ENCODE measurements at places on chromosomes 1 and 21.

- no peak for DNase-seq
Measured at GRCh38 chr1:10444795-10445397, 4.9 kb upstream of the CORT start.

- DNase-seq, result no peak
Measured at GRCh38 chr1:192550922-192551534, 24.5 kb upstream of the RGS1 start.

- no peak for DNase-seq
Measured at GRCh38 chr1:29368936-29369932, 132.9 kb downstream of the PTPRU start.

GRCh38 chr1:151134396-151134795 lies 12.0 kb downstream of the SEMA6C start:
- no peak for DNase-seq

- DNase-seq, result no peak
Measured at GRCh38 chr1:9746651-9747050, 77.1 kb downstream of the CLSTN1 start.

DNA sequence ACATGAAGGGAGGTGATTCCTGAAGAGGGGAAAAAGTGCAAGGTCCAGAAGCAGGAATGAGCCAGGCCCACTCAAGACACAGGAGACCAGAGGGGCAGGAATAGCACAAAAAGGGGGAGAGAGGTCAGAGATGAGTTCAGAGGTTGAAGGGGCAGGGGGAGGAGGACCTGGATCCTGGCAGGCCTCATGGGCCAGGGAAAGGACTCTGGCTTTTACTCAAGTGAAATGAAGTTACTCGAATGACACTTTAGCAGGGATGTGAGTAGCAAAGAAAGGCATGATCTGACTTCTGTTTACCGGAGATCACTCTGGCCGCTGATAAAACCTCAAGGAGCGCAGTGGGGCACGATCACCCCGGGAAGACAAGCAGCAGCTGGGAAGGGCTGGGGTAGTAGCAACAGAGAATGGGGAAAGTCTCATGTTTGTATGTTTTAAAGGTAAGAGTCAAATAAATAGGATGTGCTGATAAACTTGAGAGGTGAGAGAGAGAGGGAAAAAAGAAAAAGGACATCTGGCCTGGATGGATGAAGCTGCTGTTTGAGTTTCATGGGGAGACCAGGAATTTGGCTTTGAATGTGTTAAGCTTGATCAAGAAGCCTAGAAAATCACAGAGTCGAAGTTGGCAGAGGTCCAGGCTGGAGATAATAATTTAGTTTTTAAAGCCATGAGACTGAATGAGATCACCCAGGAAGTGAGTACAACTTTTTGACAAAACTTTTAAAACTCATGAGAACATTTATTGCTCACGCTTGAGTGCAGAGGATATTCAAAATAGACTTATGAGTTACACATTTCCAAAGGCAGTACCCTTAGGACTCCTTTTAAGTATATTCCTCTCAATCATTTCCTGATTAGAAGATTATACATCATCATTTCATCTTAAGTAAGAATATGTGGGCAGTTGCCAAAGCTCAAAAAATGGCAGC lies 156.0 kb downstream of the RERE start:
- DNase-seq, result peak; percentile 58

DNA sequence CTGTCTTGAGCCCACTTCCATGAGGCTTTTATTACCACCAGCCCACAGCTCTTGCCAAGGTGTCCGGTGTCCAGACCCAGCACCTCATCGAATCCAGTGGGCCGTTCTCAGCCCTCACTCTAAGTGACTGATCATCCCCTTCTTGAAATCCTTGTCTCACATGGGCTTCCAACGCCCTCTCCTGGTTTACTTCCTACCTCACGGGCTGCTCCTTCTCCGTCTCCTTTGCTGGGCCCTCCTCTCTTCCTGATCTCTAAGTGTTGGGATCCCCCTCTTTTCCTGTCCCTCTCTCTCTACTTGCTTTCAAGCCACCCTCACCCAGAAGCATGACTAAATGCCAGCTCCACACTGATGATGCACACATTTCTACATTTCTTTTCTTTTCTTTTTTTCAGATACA lies 9.0 kb upstream of the RHBG start:
- no peak for DNase-seq

DNA sequence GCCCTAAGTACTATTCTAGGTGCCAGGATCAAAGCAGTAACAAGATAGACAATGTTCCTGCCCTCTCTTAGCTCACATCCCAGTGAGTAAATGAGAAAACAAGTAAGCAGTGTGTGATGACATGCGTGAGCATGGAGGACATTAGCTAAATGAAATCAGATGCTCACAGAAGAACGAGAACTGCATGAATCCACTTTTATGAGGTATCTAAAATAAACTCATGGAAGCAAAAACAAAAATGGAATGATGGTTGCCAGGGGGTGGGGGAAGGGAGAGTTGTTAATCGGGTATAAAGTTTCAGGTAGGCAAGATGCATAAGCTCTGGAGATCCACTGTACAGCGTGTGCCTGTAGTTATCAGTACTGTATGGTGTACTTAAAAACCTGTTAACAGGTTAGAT lies 195.1 kb downstream of the HHAT start:
- no peak for DNase-seq

DNA sequence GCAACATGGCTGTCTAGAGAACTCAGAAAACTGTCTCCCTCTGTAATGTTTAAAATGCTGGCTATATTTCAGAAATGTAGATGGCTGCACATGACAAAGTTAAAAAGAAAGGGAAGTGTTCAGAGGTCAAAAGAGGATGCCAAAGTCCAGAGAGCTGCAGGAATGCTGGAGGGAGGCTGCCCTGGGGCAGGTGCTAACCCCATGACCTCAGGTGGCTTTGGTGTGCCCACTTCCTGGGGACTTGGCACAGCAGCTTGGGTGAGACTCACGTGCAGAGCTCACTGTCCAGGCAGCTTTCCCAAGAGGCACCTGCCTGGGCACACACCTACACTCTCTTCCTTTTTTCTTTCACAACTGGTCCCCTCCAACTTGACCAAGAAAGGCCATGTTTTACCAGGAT lies 256.4 kb downstream of the KCNJ6 start:
- no peak for DNase-seq

- DNase-seq, result no peak
Measured at GRCh38 chr1:200610846-200611245, 9.7 kb downstream of the KIF14 start.

- no peak for DNase-seq
Measured at GRCh38 chr1:206930210-206930798, 8.6 kb upstream of the FCMR start.

GRCh38 chr1:154819628-154820590 lies 50.2 kb downstream of the KCNN3 start:
- DNase-seq, result no peak

- no peak for DNase-seq
Measured at GRCh38 chr1:228502522-228502921, 15.3 kb downstream of the RNF187 start.

DNA sequence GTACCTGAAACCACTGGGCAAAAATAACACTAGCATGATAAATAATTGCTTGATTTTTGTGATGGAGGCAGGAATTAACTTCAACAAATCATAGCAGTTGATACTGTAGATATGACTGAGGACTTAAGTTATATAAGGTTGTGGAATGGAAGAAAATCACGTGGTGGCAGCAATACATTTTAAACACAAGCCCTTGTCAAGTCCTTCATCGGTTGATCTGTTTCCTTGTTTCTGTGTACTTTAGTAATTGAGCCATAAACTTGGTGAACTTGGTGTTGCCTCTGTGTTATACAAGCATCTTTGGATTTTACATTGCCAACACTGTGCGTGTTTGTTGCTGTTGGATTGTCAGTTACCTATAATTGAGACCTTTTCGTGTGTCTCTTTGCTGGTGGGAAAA lies 114.4 kb downstream of the CAMTA1 start:
- DNase-seq, result no peak

DNA sequence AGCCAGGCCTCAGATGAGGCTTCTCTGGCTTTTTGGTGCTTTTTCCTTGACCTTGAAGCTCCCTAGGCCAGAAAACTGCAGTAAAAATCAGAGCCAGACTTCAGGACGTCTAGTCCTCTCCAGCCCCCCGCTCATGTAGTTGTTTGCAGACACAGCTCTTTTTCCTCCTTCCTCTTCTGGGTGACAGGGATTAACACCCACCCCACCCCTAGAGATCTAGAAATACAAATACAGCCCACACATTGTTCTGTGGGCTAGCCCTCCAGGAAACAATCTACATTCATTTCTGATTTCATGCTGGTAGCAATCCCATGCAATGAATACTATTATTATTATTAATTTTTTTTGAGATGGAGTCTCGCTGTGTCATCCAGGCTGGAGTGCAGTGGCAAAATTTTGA lies 9.9 kb upstream of the CLSTN1 start:
- no peak for DNase-seq

GRCh38 chr1:154886281-154887015 lies 16.4 kb upstream of the KCNN3 start:
- no peak for DNase-seq

DNA sequence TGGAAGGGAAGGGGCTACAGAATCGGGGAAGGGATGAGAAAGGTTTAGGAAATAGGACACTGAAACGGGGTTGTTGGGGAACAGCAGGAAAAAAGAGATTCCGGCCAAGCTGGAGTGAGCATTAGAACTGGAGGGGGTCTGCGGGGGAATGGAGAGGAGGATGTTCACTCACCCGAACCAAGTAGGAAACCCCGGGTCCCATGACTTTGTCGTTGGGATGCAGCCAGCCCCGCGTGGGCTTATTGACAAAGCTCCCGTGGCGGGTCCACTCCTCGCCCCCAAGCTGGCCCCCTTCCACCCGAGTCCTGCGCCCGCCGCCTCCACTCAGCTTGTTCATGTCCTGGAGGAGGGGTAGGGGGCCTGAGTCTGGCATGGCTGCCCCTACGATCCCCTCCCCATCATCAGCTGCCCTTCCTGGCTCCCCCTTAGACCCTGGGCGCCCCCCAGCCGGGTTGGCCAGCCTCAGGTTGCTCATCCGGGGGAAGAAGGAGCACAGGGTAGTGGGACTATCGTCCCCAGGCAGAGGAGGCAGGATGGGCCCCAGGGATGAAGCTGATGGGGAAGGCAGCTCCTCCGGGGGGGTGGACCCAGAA lies 591 bp downstream of the SHC1 start:
- no peak for DNase-seq

DNA sequence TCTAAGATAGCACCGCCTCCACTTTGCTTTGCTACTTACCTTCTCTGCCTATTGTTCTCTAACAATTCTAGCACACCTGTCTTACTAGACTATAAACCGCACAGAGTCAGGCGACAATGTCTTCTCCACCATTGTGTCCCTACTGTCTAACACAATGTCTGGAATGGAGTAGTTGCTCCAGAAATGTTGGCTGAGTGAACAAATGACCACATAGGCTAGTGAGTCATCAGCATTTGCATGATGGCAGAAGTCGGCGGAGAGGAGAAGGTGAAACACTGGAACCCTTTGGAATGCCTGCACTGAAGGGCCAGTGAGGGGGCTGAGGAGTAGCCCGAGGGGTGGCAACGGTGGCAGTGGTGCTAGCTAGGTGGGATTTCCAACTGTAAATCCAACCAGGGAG lies 14.0 kb upstream of the PABPC4 start:
- DNase-seq, result no peak

DNA sequence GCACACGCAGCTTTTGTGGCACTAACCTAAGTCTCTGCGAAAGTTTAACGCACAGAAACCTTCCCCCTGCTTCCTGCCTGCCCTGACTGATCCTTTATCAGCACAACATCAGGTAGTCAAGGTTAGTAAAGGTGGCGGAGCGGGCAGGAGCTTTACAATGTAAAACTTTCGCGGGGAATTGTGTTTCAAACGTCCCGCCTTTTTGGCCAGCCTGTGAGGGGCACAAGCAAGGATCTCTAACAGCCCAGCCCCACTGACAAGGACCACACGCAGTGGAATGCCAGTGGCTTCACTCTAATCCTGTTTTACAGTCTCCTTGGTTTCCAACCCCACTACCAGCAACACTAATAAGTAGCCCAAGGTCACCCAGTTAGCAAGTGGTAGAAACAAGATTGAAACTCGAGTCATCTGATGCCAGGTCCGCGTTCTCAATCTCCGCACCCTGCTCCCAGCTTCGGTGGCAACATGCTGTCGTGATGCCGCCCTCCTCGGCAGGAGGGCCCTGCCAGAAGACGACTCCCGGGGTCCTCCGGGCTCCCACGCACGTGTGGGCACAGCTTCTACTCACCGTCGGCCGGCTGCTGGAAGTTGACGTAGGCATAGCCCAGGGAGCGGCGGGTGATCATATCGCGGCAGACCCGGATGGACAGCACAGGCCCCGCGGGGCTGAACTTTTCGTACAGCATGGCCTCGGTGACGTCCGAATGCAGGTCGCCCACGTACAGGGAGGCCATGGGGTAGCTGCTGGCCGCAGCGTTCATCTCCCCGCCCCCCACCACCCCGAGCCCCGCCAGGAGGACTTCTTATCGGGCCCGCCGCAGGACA lies 1.2 kb downstream of the PABPC4 start:
- no peak for DNase-seq

DNA sequence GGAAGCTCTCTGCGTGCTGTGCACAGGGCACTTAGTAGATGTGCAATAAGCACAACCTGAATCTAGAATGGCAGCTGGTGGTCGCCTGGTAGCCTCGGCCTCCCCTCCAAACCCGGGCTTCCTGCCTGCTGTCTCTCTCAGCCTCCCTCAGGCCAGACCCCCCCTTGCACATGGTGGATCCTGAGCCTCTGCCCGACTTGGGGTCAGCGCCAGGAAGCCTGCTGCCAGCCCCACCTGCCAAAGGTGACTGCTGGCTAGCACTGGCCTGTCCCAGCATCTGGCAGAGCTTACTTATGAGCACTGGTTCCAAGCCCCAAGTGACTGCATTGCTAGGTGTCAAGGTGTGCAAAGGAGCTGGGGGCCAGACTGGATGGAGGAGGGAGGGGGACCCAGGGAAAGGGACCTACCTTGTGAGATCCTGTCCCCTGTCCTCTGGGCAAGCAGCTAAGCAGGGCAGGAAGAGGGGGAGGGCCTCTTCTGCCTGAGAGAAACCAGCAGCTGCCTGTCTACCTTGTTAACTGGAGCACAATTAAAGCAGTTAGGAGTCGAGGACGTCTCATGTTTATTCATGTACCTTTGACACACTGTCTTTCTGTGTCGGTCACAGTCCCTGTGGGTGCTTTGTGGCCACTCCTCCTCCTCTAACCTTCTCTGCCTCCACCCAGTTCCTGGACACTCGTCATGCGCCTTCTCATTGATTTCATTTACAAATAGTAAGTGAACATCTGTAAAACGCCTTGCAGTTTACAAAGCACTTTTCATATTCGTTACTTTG lies 100.9 kb downstream of the DDX20 start:
- DNase-seq, result no peak

GRCh38 chr21:20451046-20451445 lies 547.2 kb upstream of the NCAM2 start:
- DNase-seq, result no peak

Measured in NCI-H446 treated with DMSO at 0.1 percent for 48 hours (cell line).